Natural killer cell treated with Interleukin-12 subunit alpha and Interleukin-12 subunit beta and Interleukin-15 and Interleukin-18, amount 100 ng/mL, for 72 hours (primary cell): ENCODE measurements at places on chromosomes 4 and X. TPM values are rescaled to one million over a fixed set of nuclear protein-coding genes. Genes with fewer than 3 reads are reported as not detected.

The ESX1 gene
- total RNA-seq: not detected

DNA sequence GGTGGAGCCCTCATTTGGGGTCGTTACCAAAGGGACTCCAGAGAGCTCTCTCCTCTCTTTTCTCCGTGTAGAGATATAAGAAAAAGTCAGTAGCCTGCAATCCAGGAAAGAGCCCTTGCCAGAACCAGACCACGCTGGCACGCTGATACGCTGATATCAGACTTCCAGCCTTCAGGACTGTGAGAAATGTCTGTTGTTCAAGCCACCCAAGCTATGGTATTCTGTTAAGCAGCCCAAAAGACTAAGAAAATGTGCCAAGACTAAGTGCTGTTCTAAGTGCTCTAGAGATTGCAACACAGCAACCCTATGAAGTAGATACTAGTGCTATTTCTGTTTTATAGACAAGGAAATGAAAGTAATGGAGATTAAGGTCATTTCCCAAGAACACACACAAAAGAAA lies 205.7 kb downstream of the CAMK2D start:
- H3K27ac ChIP-seq: no peak overlapping the region
- DNase-seq: no peak
- no peaks in the 10 kb centered on the region for H3K36me3 ChIP-seq
- peaks cover 13% of the 10 kb centered on the region for H3K4me1 ChIP-seq

DNA sequence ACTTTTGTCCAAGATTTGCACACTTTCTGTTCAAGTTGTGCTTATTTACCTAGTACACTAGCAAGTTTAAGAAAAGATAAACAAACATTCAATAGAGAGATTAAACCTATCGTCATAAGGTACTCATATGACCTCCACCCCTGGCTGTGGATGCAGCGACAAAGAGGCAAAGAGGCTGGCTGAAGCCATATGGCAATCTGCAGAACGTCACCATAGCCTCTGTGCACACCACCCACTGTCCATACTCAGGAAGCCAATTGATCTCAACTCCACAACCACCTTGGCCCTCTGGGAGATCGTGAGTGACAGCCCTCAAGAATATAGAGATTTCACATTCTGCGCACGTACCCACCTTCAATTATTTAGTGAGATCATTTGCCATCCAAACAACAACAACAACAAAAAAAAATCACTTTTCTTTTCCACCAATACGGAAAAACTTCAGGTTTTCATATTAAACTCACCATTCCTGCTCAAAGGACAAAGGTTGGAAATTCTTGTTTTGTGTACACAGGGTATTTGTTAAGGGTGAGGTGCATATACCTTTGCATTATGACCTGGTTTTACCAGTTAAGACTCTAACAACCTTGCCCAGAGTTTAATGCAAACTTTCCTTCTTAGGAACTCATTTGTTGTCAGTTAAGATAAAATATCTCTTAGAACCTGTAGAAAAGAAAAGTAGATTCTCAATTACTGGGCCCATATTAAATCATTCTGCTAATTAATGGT lies 243.0 kb upstream of the FSTL5 start:
- no peak overlapping the region for H3K4me3 ChIP-seq
- H3K4me1 ChIP-seq: no peaks in the 10 kb centered on the region
- DNase-seq: no peak
- no peaks in the 10 kb centered on the region for H3K36me3 ChIP-seq

GRCh38 chr4:152585023-152585441 lies 49.1 kb upstream of the FBXW7 start:
- no peak for DNase-seq
- peak overlapping the region; percentile 57 for H3K4me3 ChIP-seq
- no peaks in the 10 kb centered on the region for H3K4me1 ChIP-seq
- H3K36me3 ChIP-seq: no peaks in the 10 kb centered on the region
- peak overlapping the region; percentile 34 for H3K27ac ChIP-seq

The CXCL5 gene
- total RNA-seq: not detected

GRCh38 chr4:165403048-165403447 lies 24.2 kb downstream of the CPE start:
- H3K4me1 ChIP-seq: no peaks in the 10 kb centered on the region
- peaks cover 20% of the 10 kb centered on the region for H3K27me3 ChIP-seq
- no peak overlapping the region for H3K4me3 ChIP-seq
- no peaks in the 10 kb centered on the region for H3K36me3 ChIP-seq
- no peak for DNase-seq
- H3K27ac ChIP-seq: no peak overlapping the region

The LIMCH1 gene
- total RNA-seq: not detected

DNA sequence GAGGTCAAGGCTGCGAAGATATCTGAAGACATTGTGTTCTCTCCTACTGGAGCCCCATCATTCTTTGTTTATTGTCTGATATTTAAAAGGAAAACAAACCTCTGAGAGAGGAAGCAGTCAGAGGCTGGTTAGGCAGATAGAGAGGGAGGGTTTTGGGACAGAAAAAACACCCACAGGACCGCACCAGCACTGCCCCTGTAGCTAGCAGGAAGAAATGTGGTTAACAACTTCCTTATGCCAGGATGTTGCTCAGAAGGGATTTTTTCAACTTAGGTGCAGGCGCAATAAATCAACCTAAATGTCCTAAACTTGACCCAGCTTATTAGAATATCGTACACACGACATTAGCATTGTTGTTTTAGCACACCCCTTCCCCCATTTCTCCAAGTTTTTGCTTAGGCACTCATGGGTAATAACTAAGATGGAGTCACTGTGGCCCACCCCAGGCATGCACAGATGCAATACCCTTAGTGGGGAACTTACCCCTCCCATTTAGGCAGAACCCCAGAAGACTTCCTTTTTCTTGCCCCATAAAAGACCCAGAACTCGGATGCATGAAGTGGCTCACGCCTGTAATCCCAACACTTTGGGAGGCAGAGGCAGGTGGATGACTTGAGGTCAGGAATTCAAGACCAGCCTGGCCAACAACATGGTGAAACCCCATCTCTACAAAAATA lies 2.8 kb upstream of the ZNF718 start:
- H3K27ac ChIP-seq: peak overlapping the region; percentile 92
- peak; percentile 87 for DNase-seq
- peak overlapping the region; percentile 81 for H3K4me3 ChIP-seq
- H3K36me3 ChIP-seq: peaks cover 46% of the 10 kb centered on the region
- H3K27me3 ChIP-seq: no peaks in the 10 kb centered on the region

The PASD1 gene
- total RNA-seq: not detected

- no peak for DNase-seq
- no peak overlapping the region for H3K27ac ChIP-seq
- H3K27me3 ChIP-seq: peaks cover 26% of the 10 kb centered on the region
- H3K36me3 ChIP-seq: peaks cover under 1% of the 10 kb centered on the region
- H3K4me1 ChIP-seq: no peaks in the 10 kb centered on the region
Observed at GRCh38 chr4:7313347-7313811, 121.0 kb downstream of the SORCS2 start.

DNA sequence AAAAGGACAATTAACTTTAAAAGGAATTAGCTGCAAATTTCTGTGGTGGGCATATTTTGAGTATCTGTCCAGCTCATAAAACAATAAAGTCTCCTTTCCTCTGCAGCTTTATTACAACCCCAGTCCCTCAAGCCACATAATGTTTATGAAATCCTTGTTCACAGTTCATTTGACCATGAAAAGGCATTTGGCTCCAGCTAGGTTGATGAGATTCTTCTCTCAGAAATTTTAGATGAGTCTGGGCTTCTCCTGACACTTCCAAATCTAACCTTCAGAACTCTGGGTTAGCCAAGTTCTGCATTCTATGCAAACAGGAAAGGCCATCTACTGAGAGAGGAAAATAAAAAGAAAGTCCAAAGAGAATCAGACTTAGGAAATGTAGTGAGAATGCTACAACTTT lies 156.8 kb downstream of the GRXCR1 start:
- no peak for DNase-seq
- H3K27me3 ChIP-seq: no peaks in the 10 kb centered on the region
- H3K27ac ChIP-seq: no peak overlapping the region
- H3K4me1 ChIP-seq: no peaks in the 10 kb centered on the region

DNA sequence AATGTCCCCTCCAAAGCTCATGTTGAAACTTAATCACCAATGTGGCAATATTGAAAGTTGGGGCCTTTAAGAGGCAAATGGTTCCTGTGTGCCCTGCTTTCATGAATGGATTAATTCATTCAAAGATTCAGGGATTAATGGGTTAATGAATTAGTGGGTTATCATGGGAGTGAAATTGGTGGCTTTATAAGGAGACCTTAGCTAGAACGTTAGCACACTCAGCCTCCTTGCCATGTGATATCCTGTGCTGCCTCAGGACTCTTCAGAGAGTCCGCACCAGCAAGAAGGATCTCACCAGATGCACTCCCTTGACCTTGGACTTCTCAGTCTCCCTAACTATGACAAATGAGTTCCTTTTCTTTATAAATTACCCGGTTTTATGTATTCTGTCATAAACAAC lies 2.6 kb upstream of the WDR19 start:
- no peak overlapping the region for H3K4me3 ChIP-seq
- H3K27ac ChIP-seq: no peak overlapping the region
- H3K27me3 ChIP-seq: peaks cover 9% of the 10 kb centered on the region
- no peaks in the 10 kb centered on the region for H3K4me1 ChIP-seq
- no peak for DNase-seq
- H3K36me3 ChIP-seq: no peaks in the 10 kb centered on the region
